SW480 (cell line): ENCODE measurements at places on chromosomes 7 and 10.

DNA sequence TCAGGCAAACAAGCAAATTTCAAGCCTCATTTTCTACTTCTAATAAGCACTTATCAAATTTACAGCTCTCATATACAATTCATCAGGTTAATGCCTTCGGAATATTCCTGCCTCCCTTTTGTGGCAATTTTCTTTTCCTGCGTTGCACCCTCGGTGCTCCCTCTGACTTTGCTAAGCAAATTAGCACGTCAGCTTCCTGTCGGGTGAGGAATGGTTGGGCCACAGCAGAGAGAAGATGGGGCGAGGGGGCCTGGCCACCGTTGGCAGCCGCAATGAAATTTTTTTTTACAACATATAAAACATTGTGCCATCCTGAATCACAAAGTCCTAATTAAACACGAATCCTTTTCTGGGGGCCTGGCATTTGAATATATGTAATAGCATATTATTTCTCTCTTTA lies 28.1 kb downstream of the ELFN1 start:
- no peak for DNase-seq

DNA sequence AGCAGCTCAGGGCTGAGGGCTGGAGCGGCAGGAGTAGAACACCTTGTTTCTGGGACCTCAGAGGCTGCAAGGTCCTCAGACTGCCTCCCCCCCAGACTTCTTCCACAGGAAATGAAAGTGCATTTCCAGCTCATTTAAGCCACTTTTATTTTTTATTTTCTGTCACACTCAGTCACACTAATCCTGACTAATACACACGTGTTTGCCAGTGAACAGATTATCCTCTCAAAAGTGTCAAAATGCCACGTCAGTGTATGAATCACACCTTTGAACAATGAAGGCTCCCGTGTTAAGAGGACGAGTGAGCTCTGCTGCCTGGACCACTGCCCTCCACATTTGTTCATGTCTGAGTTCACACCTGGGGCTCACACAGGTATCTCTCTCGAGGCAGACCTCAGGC lies 488.5 kb downstream of the DNAJB6 start:
- DNase-seq: no peak

GRCh38 chr10:124279298-124279697 lies 139.4 kb downstream of the OAT start:
- peak; percentile 17 for DNase-seq

- peak; percentile 48 for DNase-seq
Measured at GRCh38 chr7:66847879-66848790, 72.9 kb upstream of the TMEM248 start.

- DNase-seq: no peak
Measured at GRCh38 chr10:114388275-114388674, 16.0 kb downstream of the AFAP1L2 start.

GRCh38 chr10:89221919-89222318 lies 14.8 kb upstream of the CH25H start:
- DNase-seq: no peak

DNA sequence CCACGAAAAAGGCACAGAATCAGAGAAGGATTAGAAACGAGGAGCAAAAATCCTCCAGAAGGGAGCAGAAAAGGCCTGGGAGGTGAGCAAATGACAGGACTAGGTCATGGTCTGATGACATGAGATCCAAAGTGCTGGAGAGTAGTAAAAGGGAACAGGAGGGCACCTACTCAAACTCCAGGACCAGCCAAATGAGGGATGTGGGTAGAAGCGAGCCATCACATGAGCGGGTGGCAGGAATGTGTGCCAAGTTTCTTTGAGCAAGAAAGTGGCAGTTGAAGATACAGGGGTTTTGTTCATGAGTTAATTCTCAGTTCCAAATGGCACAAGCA lies 112.6 kb downstream of the RNF32 start:
- DNase-seq: no peak

DNA sequence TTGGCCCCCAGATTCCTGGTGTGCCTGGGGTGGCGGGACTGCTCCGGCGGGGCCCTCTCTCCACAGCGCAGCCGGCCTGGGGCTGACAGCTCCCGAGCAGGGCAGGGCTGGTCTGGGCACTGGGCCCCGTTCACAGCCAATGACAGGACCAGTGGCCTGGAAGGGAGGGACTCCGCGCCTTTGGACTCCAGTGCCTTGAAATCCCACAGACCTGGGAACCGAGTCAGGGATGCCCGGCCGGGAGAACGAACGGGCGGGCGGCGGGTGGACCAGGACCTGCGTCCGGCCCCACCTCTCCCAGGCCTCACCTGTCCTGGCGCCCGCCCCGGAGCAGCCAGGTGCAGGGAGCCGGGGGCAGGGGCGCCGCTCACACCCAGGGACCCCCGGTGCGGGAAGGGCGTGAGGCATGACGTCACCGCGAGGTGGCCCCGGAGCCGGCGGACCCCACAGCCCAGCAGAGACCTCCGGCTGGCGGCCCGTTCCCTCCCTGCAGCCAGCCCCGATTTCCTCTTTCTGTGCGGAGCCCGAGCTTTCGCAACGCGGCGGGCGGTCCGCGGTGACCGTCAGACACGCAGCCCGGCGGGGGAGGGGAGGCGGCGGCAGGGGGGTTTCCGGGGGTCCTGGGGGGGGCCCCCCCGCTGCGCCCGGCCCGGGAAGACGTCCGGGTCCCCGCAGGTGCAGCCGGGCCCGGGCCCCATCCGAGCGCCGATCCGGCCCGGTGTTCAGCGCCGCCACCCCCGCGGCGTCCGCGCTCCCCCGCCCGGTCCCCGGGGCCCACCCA lies 743 bp downstream of the ADAP1 start:
- peak; percentile 85 for DNase-seq
